ENCODE measurements at places on chromosomes 3 and 15.

DNA sequence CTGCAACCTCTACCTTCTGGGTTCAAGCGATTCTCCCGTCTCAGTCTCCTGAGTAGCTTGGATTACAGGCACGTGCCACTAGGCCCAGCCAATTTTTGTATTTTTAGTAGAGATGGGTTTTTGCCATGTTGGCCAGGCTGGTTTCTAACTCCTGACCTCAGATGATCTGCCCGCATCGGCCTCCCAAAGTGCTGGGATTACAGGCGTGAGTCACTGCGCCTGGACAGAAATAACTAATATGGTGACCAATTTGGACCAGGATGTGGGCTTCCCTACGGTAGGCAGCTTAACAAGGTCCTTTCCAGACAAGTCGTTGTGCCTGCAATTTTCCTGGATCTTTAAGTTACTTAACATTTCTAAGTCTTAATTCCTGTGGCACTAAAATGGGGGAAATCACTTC, 14.8 kb downstream of the WDR53 start:
- DNase-seq: no peak

DNA sequence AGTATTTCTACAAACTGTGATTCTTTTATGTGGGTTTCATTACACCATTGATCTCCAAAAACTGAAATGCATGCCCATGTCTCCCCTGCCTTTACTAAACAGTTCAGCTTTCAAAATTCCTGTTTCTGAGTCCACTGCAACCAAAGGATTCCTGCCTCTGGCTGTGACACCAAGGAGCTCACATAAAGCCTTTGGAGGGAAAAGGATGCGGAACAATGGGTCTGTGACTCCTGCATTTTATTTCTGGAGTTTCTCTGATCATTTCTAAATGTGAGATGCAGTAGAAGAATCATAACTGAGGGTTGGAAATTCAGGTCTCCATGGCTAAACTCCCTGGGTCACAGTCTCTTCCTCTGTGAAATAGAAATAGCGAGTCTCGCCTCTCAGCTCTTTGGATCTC, 149.5 kb downstream of the MEX3B start:
- no peak for DNase-seq

- DNase-seq: no peak
Observed at GRCh38 chr3:111238885-111239284, 167.3 kb downstream of the NECTIN3 start.

DNA sequence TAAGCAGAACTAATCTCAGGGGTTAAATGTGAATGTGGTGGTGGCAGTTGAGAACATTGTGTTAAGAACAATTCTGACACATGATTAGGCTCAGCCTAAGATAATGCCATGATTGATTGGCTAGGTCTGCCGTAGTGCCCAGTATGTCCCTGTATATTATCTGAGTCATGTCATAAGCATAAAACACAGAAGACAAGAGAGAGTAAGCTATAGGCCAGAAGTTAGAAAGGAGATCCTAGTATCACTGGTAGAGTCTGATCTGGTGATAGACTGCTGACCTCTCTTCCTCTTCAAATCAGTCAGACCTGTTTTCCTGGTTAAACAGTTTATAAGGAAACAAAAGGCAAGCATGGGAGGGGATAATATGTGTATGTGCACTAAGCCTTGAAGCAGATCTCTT, 30.1 kb upstream of the ATP8B4 start:
- DNase-seq: no peak

- no peak for DNase-seq
Observed at GRCh38 chr15:62994975-62995681, 47.4 kb upstream of the TPM1 start.

GRCh38 chr3:15563190-15563589, 38.2 kb downstream of the HACL1 start:
- DNase-seq: no peak

All from activated T-cell treated with anti-CD3 and anti-CD28 coated beads for 4 hours (primary cell).